ENCODE measurements at places on chromosomes 7 and 10.

GRCh38 chr7:155962191-155962967, 150.1 kb upstream of the SHH start:
- no peak for DNase-seq

- no peak for DNase-seq
Measured at GRCh38 chr10:89371987-89372386, 5.9 kb upstream of the IFIT1B start.

DNA sequence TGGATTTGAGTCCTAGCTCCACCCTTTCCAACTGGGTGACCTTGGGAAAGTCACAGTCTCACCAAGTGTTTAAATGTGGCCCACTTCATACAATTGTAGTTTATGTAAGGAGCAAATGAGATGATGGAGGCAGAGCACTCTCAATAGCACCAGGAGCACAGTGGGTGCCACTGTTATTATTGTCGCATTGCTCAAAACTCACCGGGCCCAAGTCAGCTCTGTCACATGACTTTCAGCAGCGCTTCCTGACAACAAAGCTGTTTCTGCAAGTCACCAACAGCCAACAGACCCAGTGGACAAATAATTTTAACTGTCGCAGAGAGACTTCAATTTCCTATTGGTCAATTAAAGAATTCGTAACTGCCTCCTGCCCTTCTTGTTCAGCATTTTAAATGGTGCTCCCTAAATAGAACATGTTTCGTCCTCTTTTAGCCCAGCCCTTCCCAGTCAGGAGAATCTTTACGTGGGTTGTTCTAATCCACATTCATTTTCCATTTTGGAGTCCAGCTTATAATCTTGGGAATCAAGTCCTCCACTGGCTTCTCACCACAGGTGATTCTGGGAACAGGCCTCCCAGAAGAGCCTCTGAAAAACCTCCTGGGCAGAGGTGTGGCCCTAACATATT, 415.6 kb upstream of the NPVF start:
- DNase-seq, result no peak

DNA sequence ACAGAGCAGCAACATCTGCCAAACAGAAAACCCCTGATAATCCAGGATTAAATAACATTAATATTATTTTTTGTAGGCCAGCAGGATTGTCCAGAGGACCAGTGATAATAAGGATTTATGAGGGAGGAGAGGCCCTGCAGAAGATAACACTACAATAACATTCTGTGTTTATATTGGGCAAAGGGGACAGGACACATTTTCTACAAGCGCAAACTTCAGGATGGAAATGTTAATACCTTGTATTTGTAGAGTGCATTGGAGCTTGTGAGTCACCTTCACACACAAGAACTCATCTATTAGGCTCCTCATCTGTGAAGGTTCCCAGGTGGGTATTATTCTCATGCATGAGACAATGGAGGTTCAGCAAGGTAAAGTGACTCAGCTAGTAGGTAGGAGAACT, 51.0 kb downstream of the BAMBI start:
- DNase-seq, result no peak

GRCh38 chr10:44950326-44951225, 9.0 kb upstream of the RASSF4 start:
- no peak for DNase-seq

DNA sequence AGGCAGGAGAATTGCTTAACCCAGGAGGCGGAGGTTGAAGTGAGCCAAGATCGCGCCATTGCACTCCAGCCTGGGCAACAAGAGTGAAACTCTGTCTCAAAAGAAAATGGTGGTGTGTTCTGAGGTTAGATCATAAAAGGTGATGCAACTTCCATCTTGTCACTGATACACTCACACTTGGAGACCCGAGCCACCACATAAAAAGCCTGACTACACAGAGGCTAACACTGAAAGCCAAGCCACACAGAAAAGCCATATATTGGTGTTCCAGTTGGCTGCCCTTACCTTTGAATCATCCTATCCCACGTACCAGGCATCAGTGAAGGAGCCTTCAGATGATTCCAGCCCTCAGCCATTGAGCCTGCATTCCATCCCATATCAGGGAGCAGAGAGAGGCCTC, 4.0 kb downstream of the MORN4 start:
- DNase-seq, result no peak

DNA sequence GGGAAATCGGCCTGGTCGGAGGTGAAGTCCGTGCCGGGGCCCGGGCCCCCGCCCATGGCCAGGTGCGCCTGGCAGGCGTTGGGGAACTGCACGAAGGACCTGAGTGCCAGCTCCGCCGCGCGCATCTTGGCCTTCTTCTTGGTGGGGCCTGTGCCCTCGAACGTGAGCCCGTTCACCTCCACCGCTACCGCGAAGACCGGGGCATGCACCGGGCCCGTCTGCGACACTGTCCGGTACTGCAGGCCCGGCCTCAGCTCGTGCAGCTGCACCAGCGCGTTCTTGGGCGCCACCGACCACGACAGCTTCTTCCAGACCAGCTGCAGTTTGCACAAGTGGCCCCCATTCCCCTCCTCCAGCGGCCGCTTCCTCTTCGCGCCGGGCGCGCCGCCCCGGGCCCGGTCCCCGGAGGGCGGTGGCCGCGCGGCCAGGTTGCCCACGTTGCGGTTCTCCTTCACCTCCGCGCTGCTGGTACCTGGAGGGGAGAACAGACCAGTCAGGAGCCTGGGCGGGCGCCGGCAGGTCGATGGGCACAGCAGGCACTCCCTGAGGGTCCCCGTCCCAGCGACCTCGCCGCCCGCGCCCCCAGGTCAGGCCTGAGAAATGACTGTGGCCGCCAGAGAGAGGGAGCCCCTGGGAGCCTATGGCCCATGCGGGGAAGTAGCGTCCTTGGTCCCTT, 307.4 kb downstream of the WDR37 start:
- DNase-seq, result no peak

DNA sequence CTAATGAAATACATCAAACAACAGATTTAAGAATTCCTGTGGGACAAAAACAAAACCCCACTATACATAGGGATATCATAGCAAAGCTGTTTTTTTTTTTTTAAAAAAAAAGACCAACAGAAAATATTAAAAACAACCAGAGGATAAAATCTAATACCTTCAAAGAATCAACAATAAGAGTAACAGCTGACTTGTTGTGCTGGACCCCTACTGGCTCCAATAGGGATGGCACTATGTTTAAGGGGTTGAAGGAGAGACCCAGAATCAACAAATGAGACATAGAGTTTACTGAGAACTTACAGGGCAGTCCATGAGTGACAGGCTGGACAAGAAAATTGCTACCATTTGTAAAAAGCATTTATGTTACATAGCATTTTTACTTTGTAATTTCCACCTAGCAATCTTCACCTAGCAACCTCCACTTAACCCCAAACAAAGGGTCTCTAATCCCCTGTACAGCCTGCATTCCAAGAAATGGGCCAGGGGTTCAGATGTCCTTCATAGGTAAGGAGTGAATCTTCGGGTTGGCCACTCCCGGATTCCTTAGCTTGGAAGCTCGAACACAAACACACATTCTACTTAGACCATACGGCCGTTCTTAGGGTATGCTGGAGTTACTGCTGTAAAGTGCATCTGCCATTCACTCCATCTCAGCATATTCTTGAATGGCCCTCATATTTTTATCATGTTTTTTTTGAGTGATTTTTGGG, 25.8 kb downstream of the ASZ1 start:
- DNase-seq, result no peak

- no peak for DNase-seq
Measured at GRCh38 chr7:113715262-113715661, 203.5 kb downstream of the PPP1R3A start.

DNA sequence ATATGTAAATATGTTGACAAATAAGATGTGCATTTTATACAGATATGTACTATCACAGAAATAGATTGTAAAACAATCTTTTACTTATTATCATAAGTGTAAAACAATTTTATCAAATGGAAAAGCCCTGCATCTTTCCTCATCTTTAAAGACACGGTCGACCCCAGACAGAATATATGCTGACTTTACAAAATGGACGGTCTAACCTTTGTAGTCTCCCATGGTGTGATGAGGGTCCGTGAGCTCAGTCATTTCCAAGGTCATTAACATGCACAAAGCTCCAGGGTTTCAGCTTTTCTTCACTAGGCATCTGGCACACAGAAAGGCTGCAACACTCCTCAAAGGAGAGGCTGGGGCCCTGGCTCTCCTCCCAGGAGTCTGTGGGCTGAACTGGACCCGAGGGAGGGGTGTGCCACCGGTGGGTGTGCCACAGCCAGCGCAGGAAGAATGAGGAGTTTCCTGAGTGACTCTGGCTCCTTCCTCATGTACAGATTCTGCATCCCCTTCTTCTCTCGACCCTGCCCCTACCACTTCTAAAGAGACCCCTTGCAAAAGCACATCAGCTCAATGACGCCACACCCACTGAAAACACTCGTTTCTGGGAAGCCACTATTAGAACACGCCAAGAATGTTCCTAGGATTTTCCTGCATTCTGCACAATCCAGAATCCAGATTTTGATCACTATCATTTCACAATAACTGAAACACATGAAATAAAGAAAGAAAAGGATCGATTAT, 26.2 kb upstream of the ABLIM1 start:
- DNase-seq, result no peak

DNA sequence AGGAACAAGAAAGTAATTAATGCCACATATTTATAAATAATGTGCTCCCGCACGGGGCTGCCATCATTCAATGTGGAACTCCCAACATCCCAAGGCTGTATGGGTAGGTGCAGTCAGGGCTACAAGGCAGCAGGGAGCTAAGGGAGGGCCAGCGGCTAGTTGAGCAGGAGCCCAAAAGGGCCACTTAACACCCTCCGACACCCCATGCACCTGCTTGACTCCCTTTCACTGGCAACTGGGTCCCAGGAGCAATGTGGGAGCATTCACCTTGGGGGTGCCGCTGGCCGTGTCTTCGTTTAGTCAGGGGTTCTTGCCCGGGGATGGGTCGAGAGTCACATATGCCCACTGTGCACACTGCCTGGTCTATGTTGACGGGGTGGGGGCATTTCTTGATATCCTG, 27.9 kb downstream of the SCART1 start:
- no peak for DNase-seq

DNA sequence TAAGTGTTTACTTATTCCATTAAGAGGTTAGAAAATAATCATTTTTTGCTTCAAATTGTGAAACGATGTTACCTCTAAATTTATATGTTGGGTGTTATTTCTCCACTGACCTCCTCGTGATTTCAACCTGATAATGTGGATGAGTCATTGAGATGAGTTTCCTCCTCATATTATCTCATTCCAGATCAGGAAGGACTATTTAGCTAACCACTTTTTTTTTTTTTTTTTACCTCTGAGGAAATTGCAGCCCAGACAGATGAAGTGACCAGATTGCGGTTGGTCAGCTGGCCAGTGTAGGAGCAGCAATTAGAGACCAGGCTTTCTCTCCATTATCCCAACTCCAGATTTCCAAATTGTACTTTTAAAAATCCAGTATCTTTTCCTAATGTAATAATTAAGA, 248.7 kb downstream of the FZD1 start:
- DNase-seq, result no peak

GRCh38 chr7:10121631-10122030, 852.0 kb upstream of the PHF14 start:
- DNase-seq, result no peak

GRCh38 chr10:28677888-28678686, 766 bp downstream of the BAMBI start:
- DNase-seq, result no peak

DNA sequence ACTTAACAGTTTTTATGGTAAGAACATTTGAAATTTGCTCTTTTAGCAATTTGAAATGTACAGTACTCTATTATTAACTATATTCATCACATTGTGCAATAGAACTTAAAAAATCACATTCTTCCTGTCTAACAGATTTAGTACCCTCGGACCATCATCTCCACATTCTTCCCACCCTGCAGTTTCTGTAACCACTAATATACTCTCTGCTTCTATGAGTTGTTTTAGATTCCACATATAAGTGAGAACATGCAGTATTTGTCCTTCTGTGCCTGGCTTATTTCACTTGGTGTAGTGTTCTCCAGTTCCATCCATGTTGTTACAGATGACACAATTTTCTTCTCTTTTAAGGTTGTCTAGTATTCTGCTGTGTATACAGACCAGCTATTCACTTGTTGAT, 88.9 kb upstream of the SEC61G start:
- no peak for DNase-seq

GRCh38 chr10:33370434-33370930, 36.0 kb upstream of the NRP1 start:
- no peak for DNase-seq

DNA sequence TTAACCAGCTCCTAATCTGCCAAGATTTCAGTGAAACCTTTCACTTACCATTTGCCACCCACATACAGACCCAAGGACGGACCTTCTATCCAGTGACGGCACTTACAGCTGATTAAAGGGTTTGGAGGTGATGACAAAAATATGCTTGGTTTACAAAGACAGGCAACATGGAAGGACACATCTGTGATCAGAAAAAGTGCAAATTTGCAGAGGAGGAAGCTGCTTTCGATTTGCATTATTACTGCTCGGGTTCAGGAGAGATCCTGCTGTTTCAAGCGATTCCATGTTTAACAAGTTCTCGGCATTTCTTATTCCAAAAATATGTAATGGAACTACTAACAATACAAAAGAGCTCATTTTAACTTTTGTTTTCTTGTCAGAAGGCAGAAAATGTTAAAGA, 109.0 kb downstream of the JAZF1 start:
- no peak for DNase-seq

GRCh38 chr10:63240807-63241206, 107.7 kb downstream of the NRBF2 start:
- no peak for DNase-seq

DNA sequence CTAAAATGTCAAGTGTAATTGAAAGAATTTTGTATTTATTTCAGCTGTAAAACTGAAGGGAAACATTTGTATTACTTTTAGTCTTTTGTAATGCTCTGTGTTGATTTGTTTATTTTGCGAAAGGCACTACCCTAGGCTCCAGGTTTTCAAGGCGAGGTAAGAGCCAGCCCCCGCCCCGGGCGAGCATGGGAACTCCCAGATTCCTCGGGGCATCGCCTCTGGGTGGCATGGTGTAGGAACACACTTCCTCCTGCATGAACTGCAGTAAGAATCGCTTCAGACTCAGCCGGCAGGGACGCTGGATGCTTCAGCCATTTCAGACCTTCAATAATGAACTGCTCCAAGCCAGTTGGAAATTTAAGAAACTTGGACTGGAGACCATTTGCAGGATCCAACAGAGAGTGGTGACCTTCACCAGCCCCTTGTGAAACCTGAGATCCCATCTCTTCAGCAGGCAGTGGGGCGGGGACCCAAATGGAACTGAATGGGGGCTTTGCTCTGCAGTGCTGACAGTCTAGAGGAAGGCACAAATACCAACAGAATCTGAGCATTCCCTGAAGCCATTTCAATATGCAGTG, 544.3 kb upstream of the MGMT start:
- no peak for DNase-seq

GRCh38 chr10:109464949-109465348, 458.4 kb downstream of the XPNPEP1 start:
- no peak for DNase-seq

GRCh38 chr10:51804866-51805265, 105.5 kb upstream of the CSTF2T start:
- no peak for DNase-seq

DNA sequence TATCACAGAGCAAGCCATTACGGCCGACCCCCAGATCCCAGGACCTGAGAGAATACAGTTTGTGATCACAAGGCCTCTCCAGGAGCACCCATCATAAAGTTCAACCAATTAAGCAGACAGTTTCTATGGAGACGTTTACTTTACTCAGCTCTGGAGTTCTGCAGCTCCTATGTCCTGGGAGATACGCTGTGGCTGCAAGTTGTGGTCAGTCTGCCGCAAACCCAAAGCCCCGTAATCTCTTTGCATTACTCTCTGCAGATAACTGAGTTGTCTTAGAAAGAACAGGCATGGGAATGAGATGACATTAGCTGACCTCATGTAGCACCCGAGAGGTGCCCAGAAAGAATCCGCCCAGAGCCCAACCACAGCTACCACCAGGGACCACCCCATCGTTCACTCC, 305.1 kb downstream of the FGFR2 start:
- no peak for DNase-seq

Data from dorsolateral prefrontal cortex (tissue), 122 donors.